ENCODE measurements at places on chromosomes 11 and 22.

DNA sequence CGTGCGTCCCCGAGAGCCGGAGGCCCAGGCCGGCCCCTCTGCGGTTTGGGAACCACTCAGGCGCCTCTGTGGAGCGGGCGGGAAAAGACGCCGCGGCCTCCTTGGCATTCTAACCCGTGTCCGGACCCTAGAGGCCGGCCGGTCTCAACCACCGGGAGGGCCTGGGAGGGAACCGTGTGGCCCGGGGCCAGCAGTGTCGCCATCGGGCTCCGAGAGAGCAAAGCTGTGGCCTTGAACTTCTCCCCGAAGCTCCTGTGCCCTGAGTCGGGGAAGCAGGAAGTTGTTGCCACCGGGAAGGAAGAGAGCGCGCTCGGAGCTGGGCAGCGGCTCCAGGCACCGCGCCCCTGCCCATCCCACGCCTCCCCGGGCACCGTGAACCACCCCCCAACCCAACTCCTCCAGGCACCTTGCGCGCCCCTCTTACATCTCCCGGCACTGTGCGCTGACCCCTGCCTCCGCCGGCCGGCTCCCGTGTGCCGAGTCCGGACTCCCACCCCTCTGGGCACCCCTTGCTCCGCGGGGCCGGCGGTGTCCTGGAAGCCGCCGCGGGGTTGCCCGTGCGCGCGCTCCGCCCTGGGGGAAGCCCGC, 80.0 kb upstream of the PPARA start:
- no peak for DNase-seq

DNA sequence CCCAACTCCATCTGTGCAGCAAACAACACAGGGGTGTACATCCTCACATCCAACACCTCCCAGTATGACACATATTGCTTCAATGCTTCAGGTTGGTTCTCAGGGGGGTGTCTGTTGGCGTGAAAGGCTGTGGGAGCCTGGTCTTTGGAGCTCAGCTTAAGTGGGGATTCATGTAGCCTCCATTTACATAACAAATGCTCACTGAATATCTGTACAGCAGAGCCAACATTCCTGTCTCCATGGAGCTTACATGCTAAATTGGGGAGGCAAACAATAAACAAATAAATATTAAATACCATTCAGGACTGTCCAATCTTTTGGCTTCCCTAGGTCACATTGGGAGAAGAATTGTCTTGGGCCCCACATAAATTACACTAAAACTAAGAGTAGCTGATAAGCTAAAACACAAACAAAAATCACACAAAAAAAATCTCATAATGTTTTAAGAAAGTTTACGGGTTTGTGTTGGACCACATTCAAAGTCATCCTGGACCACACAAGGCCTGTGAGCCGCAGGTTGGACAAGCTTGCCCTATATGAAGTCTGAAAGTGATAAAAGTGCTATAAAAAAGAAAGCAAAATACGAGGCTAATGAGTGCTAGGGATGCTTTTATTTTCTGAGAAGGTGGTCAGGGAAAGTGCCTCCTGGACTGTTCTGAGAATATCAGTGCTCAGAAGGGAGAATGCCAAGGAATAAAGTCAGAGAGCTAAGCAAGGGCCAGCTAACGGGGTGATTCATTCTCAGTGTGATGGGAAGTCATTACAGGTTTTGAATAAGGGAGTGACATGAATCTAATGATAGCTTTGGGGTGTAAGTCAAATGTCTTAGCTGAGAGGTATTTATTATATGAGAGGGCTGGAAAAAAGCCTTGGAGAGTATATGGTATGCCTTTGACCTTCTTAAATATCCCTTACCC, 41.6 kb downstream of the CD44 start:
- DNase-seq, result no peak

DNA sequence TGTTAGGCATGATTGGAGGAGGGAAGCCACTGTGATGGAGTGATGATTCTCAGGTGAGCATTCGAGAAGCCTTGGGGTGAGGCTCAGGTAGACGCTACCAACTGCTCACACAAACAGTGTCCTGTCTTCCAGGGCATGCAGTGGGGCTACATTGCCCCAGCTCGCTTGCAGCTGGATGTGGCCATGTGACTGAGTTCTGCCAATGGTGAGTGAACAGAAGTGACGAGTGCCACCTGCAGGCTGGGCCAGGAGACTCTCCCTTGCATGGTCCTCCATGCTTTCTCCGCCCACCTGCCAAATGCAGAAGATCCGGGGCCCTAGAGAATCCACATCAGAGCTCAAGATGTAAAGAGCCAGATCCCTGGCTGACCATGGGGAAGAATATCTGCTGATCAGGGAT, 195.9 kb downstream of the BCR start:
- peak; percentile 73 for DNase-seq

- DNase-seq, result no peak
These were observed 146.8 kb downstream of the MN1 start for GRCh38 chr22:27654546-27655445.

- DNase-seq, result peak; percentile 78
These were observed 684 bp downstream of the TNFRSF13C start for GRCh38 chr22:41925783-41926460.

DNA sequence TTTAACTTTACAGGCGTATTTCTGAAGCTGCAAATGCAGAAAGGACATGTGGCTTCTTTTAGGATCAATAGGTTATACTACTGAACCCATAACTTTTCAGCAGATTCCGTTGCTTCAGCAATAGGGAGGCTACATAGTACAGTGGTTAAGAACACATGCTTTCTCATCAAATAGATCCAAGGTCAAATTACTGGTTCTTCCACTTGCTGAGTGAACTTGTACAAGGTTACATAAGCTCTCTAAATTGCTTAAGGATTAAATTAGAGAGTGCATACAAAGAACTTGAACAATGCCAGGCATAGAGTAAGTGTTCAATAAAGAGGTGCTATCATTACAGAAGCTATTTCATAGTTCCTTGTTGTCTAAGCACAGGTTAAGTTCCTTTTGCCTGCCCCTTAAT, 129.6 kb downstream of the BARX2 start:
- DNase-seq, result no peak

DNA sequence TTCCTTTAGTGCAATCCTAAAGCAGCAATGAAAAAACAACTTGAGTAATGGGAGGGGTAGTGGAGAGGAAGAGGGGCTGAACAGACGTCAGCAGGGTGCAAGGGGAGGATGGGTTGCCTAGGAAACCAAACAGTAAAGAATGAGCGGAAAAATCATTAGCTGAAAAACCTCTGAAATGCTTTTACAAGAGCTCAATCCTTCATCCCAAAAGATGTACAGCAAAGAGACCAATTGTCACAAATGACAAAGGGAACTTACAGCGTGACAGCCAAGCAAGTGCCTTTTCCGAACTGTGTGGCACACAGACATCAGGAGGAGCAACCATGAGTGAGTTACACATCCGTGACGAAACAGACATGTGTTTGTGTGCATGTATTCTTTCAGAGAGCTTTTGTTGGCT, 104.6 kb downstream of the SIK3 start:
- peak; percentile 52 for DNase-seq

DNA sequence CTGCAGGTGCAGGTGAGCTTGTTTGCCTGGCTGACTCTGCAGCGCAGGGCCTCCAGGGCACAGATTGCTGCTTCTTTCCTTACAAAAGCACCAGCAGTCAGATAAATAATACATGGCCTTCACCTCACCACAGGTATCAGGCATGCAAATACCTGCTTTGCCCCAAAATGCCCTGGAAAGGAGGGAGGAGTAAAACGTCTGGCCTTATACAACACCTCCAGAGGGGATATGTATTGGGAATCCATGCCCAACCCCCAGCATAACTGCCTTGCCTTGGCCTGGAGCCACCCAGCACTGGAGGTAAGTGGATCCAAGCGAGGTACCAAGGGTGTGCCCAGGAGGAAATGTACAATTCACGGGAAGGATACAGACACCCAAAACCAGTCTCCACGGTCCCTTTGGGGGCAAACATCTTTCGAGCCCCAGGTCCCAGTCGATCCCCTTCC, 860 bp downstream of the TMEM184B start:
- DNase-seq, result no peak

GRCh38 chr11:118051611-118052461, 25.0 kb upstream of the TMPRSS4 start:
- DNase-seq, result no peak

GRCh38 chr11:57500515-57500914, 15.0 kb downstream of the SLC43A1 start:
- no peak for DNase-seq

GRCh38 chr22:47408409-47408808, 646.0 kb downstream of the TBC1D22A start:
- DNase-seq, result no peak

- DNase-seq, result no peak
These were observed 1518.2 kb upstream of the TENM4 start for GRCh38 chr11:80958987-80959386.

- DNase-seq, result no peak
These were observed 478 bp upstream of the CD248 start for GRCh38 chr11:66317322-66317722.

GRCh38 chr11:72673284-72673942, 809 bp downstream of the PDE2A start:
- no peak for DNase-seq

DNA sequence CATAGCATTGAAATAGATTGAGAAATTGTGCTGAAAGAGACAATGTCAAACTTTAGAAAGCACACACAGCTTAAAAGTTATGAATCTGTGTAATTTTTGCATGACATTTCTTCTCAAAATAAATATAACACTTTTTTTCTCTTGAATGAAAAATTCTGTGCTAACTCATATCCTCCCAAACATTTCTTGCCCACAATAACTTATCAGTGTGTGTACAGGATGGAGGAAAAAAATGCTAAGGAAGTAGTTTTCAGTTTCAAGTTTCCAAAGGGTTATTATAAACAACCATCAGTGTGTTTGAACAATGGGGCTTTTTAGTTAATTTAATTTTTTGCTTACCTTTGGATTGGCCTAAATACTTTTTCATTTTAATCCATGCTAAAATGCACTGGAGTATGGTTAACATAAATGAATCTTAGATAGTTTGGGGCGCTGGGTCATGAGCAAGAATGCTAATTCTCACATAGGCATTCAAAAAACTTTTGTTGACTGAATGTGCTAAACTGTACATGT, 82.9 kb upstream of the ARHGAP20 start:
- no peak for DNase-seq

DNA sequence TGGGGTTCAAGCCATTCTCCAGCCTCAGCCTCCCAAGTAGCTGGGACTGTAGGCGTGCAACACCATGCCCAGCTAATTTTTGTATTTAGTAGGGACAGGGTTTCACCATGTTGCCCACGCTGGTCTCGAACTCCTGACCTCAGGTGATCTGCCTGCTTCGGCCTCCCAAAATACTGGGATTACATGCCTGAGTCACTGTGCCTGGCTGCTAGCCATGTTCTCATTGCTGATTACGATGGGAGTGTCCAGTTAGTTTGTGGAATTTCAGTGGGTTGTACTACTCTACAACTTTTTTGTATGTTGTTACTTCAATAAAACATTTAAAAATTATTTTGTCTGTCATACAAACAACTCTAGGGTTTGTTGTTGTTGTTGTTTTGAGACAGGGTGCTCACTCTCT, 4.8 kb upstream of the VPS11 start:
- DNase-seq, result no peak

- no peak for DNase-seq
These were observed 39.2 kb downstream of the ARFGAP2 start for GRCh38 chr11:47137476-47137875.

DNA sequence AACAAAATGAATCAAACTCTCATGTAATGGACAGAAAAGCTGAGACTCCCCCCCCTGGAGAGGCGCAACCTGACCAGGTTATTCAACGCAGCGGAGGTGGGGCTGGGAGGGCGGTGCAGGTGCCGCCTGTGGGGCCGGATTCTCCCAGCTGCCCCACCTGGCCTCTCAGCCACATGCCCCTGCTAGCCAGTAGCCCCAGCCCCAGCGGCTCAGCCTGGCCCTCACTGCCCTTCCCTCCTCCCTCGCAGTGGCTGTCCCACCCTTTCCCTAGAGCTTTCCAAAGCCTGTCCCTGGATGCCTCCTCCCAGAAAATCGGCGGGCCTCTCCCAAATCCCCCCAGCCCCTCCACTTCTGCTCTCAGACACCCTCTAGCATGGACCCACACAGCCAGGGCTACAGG, 31.2 kb upstream of the RASD2 start:
- no peak for DNase-seq

GRCh38 chr11:113240790-113241635, 73.4 kb upstream of the TTC12 start:
- no peak for DNase-seq
